Stimulated activated CD4-positive, alpha-beta T cell treated with anti-CD3 and anti-CD28 coated beads, Interleukin-1b, Interleukin-23, amount 100 ng/mL, for 48 hours (primary cell): ENCODE measurements at places on chromosomes 4 and X.

DNA sequence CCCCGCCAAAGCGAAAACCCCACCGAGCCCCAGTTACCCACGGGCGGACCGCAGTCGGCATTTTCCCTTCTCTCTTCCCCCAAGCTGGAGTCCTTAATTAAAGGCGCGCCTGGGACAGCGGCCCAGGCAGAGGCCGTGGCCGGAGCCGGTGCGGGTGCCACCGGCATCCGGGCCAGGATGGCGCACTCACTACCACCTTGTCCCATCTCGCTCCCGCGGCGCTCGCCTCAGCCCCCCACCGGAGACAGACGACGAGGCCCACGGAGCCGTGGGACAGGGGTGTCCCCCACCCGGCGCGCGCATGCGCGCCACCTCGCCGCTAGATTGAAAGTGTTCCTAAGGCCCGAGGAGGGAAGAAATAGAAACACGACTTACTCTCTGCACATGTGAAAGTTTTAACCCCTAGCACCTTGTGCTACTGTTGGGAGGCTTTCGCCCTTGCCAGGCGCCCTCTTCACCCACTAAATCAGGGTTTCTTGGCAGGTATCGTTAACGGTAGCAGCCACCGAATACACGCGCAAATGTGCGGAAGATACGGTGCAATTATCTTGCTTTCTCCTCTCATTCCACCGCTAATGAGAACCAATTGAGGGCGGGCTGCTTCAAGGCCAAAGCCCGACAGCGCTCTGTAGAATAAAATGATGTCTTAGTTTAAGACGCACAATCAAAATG lies 64.3 kb upstream of the CCDC160 start:
- DNase-seq, result peak; percentile 27

DNA sequence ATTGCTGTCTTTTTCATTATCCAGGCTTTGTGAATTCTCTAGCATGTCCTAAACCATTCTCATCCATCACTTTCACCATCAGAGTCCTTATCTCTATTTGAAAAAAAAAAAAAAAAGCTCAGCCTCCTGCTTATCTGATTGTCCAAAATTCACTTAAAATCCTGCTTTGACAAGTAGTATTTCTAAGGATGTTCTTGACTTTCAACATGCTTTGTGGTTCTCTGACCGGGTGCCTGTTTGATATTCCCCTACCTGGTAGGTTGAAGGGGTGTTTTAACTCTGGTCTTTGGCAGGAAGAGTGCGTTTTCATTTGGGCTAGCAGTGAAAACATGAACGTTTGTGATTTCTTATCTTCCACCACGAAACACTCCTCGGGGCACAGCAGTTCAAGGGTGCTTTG lies 17.3 kb upstream of the BBS12 start:
- DNase-seq, result no peak

DNA sequence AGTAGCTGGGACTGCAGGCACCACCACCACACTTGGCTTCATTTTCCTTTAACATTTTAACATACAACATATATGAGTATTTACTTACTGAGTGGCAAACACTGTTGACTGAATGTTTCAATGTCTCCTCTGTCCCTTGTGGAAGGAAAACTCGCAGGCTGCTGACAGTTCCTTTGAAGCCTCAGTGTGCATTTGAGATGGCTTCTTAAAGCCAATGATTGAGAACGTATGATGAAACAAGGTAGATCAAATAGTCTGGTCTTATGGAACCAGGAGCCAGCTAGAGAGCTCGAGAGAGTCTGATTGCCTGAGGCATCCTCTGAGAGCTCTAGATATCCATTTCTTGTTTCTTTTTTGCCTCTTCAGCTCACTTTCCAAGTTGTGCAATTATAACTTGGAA lies 43.0 kb upstream of the PDLIM3 start:
- DNase-seq, result no peak

DNA sequence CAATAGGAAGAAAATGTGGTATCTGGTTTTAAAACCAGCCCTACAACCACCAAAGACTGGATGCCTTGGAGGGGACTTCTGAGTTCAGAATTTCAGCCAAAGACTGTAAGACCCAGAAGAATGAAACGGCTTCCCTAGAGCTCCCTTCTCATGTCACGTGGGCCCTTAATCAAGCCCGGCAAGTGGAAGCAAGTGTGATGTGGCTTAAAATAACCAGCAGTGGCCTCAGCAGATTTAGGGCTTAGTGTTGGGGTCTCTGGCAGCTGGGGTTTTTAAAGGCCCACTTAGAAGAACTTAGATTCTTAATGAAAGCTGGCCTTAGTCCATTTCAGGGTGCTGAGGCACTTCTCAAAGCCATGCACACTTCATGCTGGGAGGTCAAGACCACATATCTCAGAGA lies 111.2 kb upstream of the TBC1D9 start:
- DNase-seq, result no peak

GRCh38 chr4:107972605-107973004 lies 17.1 kb upstream of the HADH start:
- DNase-seq, result no peak

DNA sequence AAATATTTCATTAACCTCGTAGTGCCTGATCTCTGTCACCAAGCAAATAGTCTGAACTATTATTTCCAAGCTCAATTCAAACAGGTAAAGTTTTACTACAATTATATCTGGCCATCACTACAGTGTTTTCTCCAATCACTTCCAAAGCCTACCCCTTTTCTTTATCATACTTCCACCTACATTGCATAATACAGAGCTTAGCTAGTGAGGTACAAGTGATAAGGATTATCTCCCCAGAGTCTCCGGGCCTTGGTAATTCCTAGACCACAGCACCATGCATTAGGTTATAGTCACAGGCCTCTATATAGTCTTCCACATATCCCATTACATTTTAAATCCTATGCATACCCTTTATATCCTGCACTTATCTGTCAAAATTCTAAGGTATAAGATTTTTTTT lies 154.2 kb downstream of the SNCA start:
- no peak for DNase-seq

- DNase-seq, result no peak
Observed at GRCh38 chr4:683982-684622, 4.8 kb downstream of the SLC49A3 start.

DNA sequence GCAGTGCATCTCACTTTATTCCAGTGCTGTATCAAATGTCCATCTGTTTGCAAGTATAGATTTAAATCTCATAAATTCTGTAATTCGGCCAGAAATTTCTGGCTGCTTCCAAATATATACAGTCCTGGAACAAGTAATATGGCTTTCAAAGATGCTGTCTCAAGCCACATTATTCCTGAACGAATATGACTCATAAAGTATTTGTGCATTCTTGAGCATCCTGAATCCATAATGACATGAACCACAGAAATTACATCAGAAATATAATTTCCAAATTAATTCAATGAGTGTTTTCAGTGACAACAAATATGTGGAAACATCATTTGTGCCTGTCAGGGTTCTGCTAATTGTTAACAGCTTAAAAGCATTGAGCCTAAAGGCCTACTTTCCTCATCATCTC lies 140.9 kb upstream of the HPGD start:
- no peak for DNase-seq

DNA sequence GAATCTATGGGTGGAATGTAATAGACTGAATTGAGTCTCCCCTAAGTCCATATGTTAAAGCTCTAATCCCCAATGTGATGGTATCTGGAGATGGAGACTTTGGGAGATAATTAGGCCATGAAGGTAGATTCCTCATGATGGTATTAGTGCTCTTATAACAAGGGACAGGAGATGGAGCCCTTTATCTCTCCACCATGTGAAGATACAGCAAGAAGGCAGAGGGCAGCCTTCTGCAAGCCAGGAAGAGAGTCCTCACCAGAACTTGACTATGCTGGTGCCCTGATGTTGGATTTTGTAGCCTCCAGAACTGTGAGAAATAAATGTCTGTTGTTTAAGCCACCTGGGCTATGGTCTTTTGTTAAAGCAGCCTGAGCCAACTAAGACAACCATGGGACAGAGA lies 76.4 kb upstream of the F8A3 start:
- no peak for DNase-seq

GRCh38 chrX:153209347-153209746 lies 30.3 kb downstream of the MAGEA1 start:
- no peak for DNase-seq

GRCh38 chr4:11130195-11130970 lies 298.3 kb downstream of the HS3ST1 start:
- no peak for DNase-seq

DNA sequence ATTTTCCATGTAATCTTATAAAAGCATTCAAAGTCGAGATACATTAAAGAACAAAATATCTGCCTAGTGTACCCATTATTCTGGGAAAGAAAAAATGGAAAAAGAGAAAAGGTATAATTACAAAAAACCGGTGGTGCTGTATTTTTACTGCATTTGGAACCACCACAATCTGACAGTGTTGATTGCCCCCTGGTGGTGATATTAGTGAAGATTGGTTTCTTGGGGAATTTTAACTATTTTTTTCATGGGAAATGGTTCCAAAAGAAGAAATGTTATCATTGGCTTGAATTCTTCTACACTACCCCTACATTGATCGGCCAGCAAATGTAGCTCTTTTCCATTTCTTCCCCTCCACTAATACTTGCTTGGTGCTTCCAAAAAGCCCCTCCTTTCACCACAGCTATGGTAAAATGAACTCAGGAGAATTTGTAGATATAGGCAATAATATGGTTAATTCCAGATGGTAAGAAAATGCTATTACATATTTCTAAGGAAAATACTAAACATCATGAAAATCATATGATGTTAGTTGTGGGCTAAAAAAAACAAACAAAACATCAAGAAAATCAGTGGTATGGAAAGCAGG lies 50.0 kb downstream of the COX18 start:
- DNase-seq, result no peak

DNA sequence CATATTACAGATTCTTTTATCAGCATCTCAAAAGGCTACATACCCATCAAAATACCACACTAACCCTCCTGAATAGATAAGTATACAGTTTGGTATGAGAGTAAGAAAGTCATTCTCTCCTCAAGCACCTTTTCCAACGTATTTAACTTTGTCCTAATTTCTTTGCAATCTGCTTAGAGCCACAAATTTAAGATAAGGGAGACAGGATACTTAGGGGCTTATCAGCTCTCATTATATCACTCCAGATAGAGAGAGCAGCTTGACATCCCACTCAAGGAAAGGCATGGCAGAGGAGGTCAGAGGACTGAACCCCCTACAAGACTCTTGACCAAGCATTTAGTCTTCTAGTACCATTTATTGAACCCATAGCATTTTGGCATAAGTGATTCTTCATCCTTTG lies 262.4 kb downstream of the ADGRA3 start:
- no peak for DNase-seq

DNA sequence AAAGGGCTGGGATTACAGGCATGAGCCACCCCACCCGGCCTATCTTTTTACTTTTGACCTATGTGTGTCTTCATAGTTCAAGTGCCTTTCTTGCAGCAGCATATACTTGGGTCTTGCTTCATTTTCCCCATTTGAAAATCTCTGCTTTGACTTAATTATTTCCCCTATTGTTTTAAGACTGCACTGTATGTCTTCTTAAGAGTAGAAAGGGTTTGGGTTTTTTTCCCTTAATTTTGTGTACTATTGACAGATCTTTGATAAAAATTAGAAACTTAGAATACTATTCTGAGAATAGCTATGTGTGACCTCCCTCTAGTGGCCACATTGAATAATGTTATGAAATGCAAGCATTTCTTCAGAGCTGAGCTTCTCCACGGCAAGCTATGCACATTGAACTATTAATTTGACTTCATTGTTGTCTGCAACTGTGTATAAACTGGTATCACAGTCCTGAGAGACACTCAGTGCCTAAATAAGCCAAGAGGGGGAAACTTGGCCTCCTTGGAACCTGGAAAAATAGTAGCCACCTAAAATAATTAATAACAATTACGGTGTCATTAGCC lies 8.7 kb upstream of the SLC25A4 start:
- DNase-seq, result no peak

GRCh38 chrX:117539090-117539418 lies 577.6 kb downstream of the KLHL13 start:
- no peak for DNase-seq

GRCh38 chrX:107675823-107676555 lies 47.7 kb downstream of the PRPS1 start:
- DNase-seq, result peak; percentile 3

DNA sequence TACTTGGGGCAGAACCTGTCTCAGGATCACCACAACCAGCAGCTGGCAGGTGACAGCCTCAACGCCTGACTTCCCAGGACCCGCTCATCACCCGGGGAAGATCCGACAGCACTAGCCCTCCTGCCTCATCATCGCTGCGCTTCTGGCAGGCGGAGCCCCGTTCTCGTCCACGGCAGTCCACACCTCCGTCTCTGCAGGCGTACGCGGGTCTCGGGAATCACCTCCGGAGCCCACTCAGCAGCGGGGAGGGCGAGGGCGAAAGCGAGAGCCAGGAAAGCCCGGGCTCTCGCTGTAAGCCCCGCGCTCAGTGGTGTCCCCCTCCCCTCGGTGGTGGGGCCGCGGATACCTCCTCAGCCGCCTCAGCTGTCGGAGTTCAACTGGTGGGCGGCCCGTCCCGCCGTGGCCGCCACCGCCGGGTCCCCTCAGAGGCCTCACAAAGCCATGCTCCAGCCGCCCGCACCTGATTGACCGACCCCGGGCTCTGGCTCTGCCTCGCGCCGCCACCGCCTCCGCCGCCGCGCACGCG lies 518 bp upstream of the CNKSR2 start:
- peak; percentile 19 for DNase-seq

GRCh38 chr4:2248821-2249261 lies 6.9 kb upstream of the HAUS3 start:
- DNase-seq, result no peak

DNA sequence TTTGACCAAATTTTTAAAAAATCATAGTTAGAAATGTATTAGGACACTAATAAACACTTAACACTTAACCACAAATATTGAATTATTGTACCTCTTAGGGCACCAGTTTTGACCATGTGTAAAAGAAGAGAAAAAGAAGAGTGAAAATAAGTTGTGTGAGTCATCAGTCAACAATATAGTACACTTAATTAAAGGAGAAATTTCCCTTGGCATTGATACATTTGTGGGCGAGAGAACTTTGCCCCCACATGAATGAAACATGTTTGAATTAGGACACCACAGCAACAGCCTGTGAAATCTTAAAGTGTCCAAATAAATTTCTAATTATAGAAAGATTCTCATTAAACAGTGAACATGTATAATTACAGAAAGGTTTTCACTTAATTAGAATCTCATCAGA lies 1292.8 kb upstream of the TENM3 start:
- no peak for DNase-seq

GRCh38 chrX:150897421-150898320 lies 797 bp downstream of the CD99L2 start:
- DNase-seq, result peak; percentile 38

DNA sequence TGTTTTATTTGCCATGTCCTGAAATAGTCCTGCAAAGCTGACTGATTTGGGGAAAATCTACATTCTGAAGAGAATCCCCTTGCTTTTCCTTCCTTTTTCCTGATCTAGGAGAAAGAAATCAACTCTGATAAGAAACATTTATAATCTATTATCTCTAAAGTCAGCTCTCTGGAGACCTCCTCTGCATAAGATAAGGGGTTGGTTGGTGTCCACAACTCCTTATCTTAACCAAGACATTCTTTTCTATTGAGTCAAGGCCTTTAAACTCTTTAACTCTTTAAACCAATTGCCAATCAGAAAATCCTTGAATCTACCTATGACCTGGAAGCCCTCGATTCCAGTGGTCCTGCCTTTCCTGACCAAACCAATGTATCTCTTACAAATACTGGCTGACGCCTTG lies 373.6 kb upstream of the RASGEF1B start:
- no peak for DNase-seq

- DNase-seq, result no peak
Observed at GRCh38 chrX:154775419-154776349, 13.0 kb downstream of the DKC1 start.
